ENCODE measurements at places on chromosomes 16 and 17.

GRCh38 chr16:27177031-27177774 is 26.1 kb upstream of the KDM8 start:
- no peak for DNase-seq

- DNase-seq, result no peak
These were observed 6.8 kb upstream of the GFAP start for GRCh38 chr17:44922136-44922535.

GRCh38 chr17:5631958-5632590 is 47.8 kb upstream of the NLRP1 start:
- DNase-seq, result no peak

- no peak for DNase-seq
These were observed 3.5 kb upstream of the UBALD2 start for GRCh38 chr17:76261421-76262215.

GRCh38 chr17:59436900-59437299 is 105.4 kb downstream of the YPEL2 start:
- DNase-seq, result no peak

GRCh38 chr16:68046106-68046505 is 23.0 kb downstream of the DUS2 start:
- no peak for DNase-seq

DNA sequence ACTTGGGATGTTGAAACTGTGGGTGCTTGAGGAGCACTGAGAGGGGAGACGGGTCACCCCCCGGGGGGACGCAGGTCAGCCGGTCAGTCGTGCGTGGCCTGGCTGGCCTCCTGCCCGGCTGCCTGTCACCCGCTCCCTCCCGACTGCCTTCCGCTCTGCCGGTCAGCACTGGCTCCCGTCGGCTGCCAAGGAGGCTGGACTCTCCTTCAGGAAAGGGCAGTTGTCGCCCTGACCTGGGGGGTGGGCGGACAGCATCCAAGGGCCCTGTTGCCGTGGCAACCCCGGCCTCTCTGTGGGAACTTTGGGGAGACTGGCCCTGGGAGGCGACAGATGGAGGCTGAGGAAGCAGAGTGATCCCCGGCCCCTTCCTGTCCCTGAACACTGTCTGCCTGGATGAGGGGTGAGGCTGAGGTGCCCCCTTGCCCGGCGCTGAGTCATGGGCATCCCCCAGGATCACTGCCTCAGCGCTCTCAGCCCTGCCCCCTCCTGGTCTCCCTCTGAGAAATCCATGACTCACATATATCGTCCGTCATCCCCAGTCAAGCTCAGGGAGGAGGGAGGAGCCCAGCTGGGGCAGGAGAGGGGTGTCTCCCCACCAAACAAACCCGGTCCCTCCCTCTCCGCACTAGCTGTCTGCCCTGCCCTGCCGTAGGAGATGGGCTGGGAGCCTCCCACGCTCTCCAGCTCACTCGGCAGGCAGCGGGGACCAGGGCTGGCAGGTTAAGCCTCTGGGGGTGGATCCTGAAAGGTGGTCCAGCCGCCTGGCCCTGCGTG is at the start of gene ADGRG1:
ADGRG1 (plus strand) TSS at position 623 of the 774 bp plus-strand sequence. CDS start 21,658 bp downstream, outside the sequence.
- DNase-seq, result no peak

- DNase-seq, result no peak
These were observed 773 bp downstream of the CENPX start for GRCh38 chr17:82021900-82022309.

DNA sequence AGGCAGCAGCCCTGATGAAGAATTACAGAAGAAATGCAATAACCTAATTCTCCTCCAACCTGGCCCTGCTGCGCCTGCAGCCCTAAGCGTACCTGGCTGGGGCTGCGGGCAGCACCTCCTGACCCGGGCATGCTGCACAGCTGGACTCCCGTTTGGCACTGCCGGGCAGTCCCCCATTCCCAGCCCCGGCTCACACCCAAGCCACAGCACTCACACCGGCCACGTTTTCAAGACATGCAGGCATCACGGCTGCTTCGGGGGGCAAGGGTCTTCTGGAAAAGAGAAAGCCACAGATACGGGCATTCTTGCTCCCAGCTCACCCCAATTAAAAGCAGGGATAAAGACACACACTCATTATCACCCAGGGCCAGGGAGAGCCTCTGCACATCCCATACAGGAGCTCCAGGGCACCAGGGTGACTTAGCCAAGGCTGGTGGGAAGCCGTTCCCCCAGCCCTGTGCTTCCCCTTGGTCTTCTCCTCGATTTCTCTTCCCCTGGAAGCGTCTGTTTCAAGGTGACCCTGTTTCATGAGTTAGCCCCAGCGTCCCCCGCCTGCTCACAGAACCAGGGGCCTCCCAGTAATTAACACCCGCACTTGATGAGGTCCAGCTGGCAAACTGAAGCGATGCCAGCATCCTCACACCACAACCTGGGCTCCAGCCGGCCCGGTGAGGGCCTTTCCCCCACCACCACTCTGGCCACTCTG is 216.7 kb downstream of the C16orf78 start:
- DNase-seq, result no peak

DNA sequence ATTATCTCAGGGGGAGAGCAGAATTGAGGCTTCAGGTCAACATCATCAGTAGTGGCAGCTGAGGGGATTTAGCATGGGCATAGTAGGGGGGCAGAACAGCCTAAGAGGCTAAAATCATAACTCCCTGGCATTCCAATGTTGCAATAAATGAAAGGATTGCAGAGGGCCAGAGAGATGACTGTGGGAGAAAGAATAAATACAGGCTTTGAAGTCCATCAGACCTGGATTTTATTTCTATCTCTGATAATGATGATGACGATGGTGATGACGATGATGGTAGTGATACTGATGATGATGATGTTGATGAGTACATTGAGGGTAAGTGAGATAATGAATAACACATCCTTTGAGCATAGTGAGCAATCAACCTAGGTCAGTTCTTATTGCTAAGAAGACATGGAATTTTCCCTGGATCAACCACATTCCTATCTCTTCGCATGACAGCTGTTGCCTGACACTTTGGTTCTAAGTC is 107.4 kb upstream of the CDH11 start:
- DNase-seq, result no peak

- no peak for DNase-seq
These were observed 14.2 kb upstream of the SLC38A10 start for GRCh38 chr17:81309140-81309858.

Measured in stimulated activated naive CD4-positive, alpha-beta T cell (primary cell).